ENCODE measurements at places on chromosomes 7 and 10.

DNA sequence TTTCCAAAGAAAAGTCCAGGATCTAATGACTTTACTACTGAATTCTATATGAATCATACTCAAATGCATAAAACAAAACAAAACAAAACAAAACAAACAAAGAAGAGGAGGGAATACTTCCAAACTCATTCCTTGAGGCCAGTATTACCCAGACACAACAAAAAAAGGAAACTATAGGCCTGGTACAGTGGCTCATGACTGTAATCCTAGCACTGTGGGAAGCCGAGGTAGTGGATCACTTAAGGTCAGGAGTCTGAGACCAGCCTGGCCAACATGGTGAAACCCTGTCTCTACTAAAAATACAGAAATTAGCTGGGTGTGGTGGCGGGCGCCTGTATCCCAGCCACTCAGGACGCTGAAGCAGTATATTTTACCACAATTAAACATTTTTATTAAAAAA lies 114.6 kb downstream of the NRBF2 start:
- no peak for DNase-seq

DNA sequence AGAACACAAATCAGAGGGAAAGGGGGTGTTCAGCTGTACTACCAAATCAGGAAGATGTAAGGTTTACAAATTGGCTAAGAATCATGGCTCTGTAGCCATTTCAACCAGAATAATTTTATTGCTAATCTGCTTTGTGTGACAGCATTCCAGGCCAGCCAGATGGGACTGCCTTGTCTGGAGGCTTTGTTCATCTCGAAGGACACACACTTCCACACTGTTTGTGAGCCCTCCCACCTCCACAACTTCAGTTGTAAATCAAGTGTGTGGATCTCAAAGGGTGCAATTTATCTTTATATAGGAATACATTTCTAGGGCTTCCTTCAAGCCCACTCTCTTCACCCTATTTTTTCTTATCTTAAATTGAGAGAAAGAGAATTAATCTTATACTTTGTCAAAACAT lies 6.9 kb upstream of the OIT3 start:
- DNase-seq = no peak

- DNase-seq = no peak
These were observed 376.8 kb downstream of the EXOC4 start for GRCh38 chr7:133629701-133630100.

GRCh38 chr7:112584290-112584689 lies 103.5 kb downstream of the LSMEM1 start:
- DNase-seq = no peak

- no peak for DNase-seq
These were observed 80.7 kb upstream of the KIAA1217 start for GRCh38 chr10:24128066-24128730.

DNA sequence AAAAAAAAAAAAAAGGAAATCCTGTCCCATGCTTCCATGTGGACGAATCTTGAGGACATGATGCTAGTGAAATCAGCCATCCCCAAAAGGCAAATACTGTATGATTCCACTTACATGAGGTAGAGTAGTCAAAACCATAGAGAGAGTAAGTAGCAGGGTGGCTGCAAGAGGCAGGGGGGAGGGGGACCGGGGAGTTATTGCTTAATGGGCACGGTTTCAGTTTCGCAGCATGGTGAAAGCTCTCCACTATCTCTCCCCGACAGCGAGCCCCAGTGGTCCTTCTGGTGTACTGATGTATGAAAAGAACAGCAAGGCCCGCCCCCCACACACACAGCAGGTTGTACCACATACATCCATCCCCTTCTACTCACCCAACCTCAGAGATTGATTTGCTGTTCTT lies 32.8 kb downstream of the NOD1 start:
- DNase-seq = peak; percentile 70

- DNase-seq = no peak
These were observed 35.4 kb upstream of the ZNF107 start for GRCh38 chr7:64630496-64630895.

GRCh38 chr10:115209133-115209532 lies 116.0 kb downstream of the ATRNL1 start:
- no peak for DNase-seq

DNA sequence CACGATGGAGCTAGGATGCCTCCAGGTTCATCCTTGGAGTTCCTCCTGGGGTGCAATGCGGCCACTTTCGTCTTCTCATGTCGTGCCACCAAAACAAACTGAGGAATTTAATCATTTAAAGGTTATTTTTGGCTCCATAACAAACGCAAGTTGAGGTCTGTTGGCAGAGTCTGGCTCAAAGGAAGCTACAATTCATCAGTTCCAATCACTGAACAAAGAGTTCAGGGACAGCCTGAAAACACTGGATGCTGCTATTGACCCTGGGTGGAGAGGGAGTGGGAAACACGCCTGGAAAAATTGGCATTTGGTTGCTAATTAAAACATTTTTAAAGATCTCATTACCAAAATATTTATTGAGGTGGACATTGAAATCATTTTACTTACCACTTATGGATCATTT lies 11.4 kb upstream of the MGMT start:
- no peak for DNase-seq

DNA sequence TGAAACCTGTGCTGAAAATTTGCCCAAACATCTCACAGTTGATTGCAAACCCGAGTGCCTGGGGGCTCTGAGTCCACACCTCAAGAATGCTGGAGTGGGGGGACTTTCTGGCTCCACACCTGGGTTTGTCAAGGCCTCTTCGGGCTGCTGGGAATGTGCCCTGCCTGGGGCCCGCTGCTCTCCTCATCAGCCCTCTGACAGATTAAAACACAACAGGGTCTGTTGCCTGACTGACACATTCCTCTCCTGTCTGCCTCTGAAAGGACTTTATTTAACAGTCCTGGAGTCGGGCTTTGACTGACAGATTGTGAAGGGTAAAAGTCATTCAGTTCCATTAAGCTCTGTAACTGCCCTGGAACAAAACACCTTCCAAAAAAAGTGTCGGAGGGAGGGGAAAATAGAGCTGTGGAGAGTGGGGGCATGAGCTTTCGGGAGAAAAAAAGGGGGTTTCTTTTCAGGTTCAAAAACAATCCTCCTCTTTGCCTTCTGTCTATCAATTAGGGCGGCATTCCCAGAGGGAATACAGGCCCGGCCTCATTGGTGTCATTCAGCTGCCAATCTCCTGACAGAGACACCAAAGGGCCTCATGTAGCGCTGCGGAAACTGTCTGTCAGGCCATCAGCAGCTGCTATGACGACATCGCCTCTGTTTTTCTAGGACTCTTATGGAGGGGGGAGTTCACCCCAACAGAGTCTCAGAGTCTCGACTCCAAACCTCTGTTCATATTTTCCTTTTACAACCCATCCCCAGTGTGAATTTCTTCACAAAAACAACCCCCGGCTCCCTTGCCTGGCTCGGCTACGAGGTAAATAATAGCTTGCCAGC lies 398.8 kb upstream of the NFE2L3 start:
- no peak for DNase-seq

GRCh38 chr10:36349445-36350078 lies 707.5 kb upstream of the FZD8 start:
- DNase-seq = no peak

DNA sequence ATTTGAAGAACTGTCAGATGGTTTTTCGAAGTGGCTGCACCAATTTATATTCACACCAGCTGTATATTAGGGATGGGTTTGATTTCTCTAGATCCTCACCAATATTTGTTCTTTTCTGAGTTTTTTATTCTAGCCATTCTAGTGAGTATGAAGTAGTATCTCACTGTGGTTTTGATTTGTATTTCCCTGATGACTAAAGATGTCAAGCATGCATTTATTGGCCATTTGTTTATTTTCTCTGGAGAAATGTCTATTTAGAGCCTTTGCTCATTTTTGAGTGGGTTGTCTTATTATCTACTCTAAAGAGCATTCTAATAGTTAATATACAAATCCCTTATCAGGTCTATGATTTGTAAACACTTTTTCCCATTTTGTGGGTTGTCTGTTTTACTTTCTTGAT lies 123.9 kb downstream of the PCLO start:
- no peak for DNase-seq

GRCh38 chr10:22633106-22633505 lies 81.3 kb downstream of the PIP4K2A start:
- no peak for DNase-seq

- no peak for DNase-seq
These were observed 526.6 kb downstream of the SORCS1 start for GRCh38 chr10:106637873-106638272.

- peak; percentile 12 for DNase-seq
These were observed 375 bp upstream of the FGF8 start for GRCh38 chr10:101776161-101776817.

- DNase-seq = no peak
These were observed 77.8 kb downstream of the TCF7L2 start for GRCh38 chr10:113027574-113028455.

DNA sequence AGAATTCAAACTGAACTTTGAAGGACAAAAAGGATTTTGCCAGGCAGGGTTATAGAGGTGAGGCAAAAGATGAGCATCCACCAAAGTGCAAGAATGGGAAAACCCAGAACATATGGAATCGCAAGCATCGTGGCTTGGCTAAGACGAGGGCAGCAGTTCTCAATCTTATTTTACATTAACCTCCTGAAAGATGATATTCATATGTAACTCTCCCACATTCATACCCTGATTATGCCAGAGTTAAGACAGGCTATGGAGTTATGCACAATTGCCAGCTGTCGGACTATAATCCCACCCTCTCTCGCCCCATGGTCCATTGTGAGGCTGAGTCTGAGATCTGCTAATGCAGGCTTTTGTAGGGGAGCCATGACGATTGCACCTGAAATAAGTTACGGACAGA lies 21.2 kb upstream of the ASAH2 start:
- DNase-seq = no peak

DNA sequence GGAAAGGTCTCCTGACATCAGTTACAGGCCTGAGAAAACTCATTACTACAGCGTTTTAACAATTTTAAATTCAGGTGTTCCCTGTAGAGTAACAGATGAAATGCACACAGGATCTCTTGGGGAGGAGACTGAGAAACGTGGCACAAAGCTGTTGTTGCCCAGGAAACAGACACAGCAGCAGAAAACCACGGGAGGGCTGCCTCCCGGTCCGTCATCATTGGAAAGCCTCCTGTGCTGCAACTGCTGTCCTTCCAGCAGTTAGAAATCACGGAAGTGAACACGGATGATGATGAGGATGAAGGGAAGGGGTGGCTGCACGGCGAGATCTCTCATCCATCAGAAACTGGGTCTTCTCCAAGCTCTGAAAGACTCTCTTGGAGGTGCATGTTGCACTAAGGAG lies 94.6 kb upstream of the RNF32 start:
- no peak for DNase-seq

All from activated CD4-positive, alpha-beta memory T cell treated with anti-CD3 and anti-CD28 coated beads, Interleukin-2, amount 10 ng/mL, durations not matched to agents 7 days and 5 days (primary cell).